Urinary bladder (tissue), 4 donors: ENCODE measurements at places on chromosomes 5 and 9. TPM values are rescaled to one million over a fixed set of nuclear protein-coding genes. Genes with fewer than 3 reads are reported as not detected.
A peak's percentile ranks its signal among the peaks of the same experiment; 100 is the strongest.

Gene SLC34A1
- total RNA-seq = not detected

Gene TSSK1B
- total RNA-seq = 1.2 TPM

Gene PDZD2
- total RNA-seq = 8.1 TPM

Gene SLC36A3
- total RNA-seq = not detected

Gene PCDHA7
- 0.26 TPM for total RNA-seq

Gene GRIA1
- total RNA-seq = 3.0 TPM

Gene DAB2
- total RNA-seq = 167 TPM

Gene GLRA1
- not detected for total RNA-seq

Gene SMAD5
- 167 TPM for total RNA-seq

Gene AHRR
- 6.7 TPM for total RNA-seq

DNA sequence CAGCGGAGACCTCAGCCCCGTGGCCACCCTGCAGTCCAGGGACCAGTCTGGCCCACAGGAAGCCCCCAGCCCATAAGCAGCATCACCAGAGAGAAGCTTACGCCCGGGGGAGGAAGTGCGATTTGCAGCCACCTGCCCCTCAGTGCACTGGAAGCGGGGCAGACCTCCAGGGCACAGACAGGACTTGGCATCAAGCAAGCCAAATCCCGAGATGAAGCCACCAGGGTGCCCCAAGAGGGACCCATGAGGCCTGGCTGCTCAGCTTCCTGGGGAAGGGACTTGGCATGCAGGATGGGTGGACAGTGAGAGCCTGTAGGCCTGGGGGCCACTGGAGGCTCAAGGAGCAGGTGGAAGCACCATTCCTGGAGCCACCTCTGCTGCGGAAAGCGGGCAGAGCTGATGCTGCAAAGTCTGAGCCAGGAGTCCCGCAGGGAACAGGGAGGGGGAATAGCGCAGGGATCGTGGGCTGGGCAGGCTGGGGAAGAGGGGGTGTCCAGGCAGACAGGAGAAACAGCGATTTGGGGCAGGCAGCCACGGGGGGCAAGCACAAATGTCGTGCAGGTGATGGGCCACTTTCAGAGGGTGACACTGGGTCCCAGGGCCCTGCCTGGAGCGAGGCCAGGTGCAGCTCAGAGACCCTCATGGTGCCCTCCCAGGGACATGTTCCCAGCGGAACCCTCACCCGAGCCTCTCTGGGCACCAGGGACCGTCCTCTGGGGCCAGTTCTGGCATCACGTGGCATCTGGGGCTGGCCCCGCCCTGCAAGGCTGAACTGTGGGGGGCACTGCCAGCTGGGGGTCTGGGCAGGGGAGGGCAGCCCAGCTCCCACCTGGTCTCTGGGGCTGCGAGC is 3.2 kb downstream of the LRRC26 start:
- DNase-seq = no peak

DNA sequence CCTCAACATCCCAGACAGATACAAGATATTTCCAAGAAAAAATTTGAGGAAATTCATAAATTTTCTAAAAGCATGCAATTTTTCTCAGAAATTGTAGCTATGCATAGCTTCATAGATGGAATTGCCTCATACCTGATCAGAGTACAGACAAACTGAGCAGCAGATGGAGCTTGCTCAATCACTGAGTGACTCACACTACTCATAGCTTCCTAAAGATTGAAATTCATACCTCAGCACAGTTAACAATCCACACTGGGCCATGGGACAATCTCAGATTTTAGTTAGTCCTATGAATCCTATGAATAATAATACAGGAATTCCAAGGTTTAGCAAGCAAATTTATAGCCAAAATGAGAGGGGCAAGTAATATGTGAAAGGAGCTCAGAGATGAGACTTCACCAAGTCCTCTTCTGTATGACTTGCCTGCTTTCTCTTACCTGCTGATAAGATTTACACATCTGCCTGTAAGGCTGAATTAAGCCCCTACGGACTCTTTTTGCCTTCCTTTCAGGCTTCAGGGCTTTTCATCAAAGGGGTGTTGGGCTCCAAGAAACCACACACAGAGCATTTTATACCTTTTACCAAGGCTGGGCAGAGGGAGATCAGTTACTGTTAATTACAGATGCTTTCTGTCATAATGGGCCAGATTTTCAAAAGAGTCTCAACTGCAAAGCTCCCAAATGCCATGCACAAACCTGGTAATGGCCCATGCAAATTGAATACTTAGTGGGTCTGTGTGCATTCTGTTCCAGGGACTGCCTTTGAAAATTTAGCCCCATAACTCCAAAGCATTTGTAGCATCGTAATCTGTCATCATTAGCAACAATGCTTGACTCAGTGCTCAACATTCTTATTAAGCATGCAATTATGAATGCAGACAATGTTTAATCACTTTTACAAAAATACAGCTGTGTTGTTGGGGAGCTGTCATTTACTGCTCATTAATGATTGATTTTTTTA is 439.3 kb downstream of the DTWD2 start:
- no peak for DNase-seq

- no peak for DNase-seq
These were observed 51.6 kb upstream of the FBXW11 start for GRCh38 chr5:172058088-172058487.

DNA sequence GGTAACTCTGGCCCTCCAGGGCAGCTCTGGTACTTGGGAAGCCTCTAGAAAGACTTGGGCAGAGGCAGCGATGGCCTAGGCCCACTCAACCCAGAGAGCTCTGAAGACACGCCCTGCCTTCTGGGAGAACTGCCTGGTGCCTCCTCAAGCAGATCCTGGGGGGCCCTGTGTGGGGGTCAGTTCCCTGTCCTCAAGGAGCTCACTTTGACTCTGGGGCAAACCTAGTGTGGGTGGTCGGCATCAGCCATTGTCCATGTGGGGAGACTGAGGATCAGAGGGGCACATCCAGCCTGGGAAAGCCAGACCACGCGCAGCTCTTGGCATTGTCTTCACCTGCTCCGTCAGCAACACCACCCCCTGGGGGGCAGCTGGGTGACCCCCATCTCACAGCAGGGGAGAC is 28.0 kb downstream of the ABO start:
- DNase-seq = no peak

GRCh38 chr5:73204332-73204731 is 31.3 kb downstream of the TMEM174 start:
- no peak for DNase-seq

DNA sequence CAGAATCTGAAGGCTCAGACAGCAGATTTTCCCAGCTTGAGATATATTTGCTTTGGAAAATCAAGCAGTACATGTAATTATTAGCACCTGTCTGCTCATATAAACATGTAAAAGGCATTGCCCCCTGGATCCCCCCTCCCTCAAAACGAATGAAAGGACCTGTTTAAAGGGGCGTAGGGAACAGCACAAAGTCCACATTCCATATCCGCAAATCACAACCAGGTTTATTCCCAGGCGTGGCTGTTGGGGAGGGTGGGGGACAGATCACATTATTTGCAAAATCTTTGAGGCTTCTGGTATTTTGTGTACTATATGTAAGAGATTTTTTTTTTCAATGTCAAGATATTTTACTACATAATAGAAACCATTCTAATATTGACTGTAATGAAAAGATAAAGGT is 8.7 kb upstream of the MRPS2 start:
- DNase-seq = no peak

- no peak for DNase-seq
These were observed 778.1 kb downstream of the TLR4 start for GRCh38 chr9:118482306-118482705.

DNA sequence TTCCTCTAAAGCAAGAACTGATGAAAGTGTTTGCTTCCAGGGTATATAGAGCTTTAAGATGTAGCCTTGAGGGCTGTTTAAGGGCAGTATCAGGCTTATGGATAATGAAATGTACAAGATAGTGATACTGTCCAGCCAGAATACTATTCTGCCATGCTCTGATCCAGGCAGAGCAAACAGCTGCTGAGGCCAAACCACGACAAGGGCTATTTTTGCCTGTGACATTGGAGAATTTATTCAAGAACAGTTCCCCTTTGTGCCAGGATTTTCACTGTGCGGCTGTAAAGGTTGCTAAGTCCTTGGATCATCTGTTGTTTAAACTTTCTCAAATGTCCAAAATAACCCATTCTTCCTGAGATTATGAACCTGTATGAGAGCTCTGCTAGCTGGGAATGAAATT is 70.4 kb downstream of the OTP start:
- no peak for DNase-seq

- DNase-seq = peak; percentile 54
These were observed 30.4 kb downstream of the RNF145 start for GRCh38 chr5:159178978-159179377.

GRCh38 chr9:125842242-125842641 is 95.1 kb downstream of the PBX3 start:
- no peak for DNase-seq

DNA sequence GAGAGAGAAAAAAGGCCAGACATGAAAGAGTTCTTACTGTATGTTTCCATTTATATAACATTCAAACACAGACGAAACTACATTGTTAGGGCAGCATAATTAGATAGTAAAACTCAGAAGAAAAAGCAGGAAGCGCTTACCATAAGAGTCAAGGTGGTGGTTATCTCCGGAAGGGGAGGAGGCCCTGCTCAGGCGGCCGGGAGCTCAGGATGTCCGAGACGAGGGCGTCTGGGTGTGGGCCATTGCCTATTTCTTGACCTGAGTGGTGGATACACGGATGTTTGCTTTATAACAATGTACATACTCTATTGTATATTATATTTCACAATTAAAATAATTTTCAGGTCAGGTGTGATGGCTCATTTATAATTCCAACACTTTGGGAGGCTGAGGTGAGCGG is 80.9 kb upstream of the COL5A1 start:
- no peak for DNase-seq

DNA sequence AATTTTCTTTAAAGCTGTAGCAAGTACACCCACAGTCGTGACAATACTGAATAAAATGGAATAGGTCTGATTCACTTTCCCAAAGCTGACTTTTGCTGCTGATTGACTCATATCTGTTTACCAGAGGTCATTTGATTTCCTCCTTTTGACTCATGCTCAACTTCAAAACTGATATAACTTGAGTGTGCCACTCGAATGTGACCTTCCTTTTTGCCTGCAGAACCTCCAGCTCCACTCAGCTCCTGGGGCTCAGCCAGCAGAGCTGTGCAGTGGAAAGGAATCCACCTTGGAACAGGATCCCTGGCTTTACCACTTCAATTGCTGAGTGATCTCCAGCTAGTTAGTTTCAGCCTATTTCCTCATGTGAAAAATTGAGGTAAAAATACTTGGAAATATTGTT is 84.1 kb downstream of the FEM1C start:
- DNase-seq = no peak

DNA sequence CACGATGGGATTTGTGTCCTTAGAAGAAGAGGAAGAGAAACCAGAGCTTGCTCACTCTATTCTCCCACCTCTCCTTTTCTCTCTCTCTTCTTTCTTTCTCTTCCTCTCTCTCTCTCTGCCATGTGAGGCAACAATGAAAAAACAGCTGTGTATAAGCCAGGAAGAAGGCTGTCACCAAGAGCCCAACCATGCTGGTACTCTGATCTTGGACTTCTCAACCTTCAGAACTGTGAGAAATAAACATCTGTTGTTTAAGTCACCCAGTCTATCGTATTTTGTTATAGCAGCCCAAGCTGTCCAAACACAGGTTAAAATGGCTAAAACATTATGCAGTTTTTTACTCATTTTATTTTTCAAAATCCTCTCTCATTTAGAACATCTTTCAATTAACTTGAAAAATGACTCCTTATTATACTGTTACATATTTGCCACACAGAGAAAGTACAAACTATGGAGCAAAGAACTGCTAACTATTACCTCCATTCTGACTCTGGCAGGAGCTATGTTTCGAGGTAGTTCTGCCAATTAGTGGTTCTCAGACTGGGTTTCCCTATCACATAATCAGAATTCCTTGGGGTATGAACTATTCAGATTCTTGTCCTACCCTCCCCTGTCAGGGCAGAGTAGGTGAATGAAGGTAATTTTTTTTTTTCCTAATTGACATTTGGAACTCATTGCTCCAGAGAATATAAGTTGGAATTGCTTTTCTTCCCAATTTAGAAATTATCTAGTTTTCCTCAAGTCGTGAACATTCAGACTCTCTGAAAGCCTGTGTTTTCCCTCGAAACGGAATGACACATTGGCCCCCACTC is 434.6 kb downstream of the ENC1 start:
- DNase-seq = no peak

DNA sequence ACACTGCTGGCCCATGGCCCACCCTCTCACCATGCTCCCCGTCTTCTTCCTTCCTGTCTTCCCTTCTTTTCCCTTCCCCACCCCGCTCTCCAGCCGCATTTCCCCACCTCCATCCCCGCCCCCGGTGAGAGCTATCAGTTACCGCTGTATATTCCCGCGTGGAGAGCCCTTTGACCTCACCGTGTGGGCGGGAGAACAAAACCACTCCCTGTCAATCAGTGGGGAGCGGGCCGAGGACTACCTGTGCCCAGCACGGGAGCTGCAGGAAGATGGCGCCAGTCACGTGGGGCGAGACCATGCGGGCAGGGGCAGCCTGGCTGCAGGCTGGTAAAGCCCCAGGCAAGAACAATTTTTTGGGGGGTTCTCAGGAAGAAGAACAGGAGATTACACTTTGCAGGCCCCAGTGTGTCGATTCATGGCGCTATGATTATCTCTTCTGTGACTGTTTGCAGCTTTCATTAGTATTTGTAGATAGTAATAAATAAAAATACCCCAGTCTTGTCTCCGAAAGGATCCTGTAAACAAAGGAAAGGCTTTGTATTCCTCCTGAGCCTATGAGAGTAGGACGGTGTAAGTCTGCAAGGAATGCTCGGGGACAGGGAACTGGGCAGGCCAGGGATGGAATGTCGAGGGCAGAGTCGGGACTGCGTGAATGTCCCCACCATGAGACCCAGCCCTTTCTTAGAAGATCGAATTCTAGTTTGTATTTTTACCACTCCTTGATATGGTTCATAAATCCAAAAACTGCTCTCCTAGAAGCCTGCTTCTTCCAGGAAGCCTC is 14.8 kb upstream of the DMRT1 start:
- no peak for DNase-seq

GRCh38 chr5:76684756-76685519 is 31.0 kb upstream of the F2R start:
- no peak for DNase-seq

GRCh38 chr5:177025101-177025601 is 2.7 kb downstream of the ZNF346 start:
- DNase-seq = no peak

- DNase-seq = no peak
These were observed 112.2 kb upstream of the LHFPL2 start for GRCh38 chr5:78760770-78761169.

DNA sequence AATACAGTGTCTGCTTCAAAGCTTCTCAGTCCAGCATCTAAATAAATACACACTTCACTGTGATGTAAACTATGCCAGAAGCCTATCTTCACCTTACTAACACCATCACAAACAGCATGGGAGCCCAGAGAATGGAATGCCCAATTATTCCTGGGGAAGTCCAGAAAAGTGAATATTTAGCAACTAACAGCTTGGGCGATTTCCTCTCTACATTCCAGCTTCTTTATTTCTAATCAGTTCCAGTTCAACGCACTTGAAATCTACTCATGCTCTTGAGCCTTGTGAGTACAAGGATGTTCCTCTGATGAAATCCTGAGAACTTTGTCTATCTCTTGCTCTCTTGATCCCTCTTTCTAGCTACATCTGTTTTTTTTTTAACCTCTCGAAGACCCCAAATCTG is 100.4 kb upstream of the C9orf72 start:
- no peak for DNase-seq
